Activated naive CD4-positive, alpha-beta T cell treated with anti-CD3 and anti-CD28 coated beads for 36 hours (primary cell): ENCODE measurements at places on chromosomes 11 and 22.

GRCh38 chr11:67645521-67646461 lies 4.7 kb downstream of the ACY3 start:
- H3K4me3 ChIP-seq: no peak overlapping the region
- H3K27me3 ChIP-seq: peaks cover 2% of the 10 kb centered on the region
- no peak overlapping the region for H3K27ac ChIP-seq
- H3K4me1 ChIP-seq: peaks cover 32% of the 10 kb centered on the region
- no peak for DNase-seq

DNA sequence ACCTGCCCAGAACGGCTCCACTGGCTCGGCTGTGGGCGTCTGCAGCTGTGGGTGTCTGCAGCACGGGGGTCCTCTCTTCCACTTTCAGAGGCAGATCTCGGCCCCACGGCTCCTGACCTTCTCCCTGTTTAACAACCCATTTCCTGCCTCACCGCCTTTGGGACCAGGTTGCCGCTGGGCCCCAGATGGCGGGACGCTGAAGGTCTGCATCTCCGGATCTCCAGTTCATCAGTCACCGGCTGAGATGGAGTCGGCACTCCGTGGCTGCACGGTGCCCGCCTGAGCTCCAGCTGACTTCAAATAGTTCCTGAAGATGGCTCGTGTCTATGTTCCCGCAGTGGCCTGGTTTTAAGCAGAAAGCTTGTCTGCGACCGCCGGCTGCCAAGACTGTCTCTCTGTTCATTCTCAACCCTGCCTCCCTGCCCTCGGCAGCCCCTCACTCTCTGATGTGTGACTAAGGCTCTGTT lies 475.9 kb downstream of the BRD1 start:
- H3K27me3 ChIP-seq: peaks cover 24% of the 10 kb centered on the region
- no peaks in the 10 kb centered on the region for H3K4me1 ChIP-seq
- DNase-seq: no peak
- H3K4me3 ChIP-seq: no peak overlapping the region

- no peaks in the 10 kb centered on the region for H3K27me3 ChIP-seq
- H3K27ac ChIP-seq: no peak overlapping the region
- H3K36me3 ChIP-seq: no peaks in the 10 kb centered on the region
Observed at GRCh38 chr11:2427721-2428321, 16.5 kb downstream of the TRPM5 start.

DNA sequence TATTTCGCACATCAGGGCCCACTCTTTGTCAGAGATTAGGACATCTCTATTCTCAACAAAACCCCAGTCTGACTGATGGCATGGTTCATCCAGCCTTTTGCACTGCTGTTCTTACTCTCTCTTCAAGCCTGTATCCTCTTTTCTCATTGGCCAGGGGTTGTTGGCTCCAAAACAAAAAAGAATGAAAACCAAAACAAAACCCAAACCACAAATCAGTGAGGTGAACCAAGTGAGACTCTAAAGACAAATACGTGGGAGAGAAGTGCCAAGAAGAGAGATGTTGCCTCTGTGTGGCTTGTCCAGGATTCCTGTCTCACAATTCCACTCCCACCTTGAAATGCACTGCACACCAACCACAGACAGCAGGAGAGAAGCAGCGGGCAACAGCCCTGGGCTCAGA lies 278.9 kb upstream of the NARS2 start:
- no peaks in the 10 kb centered on the region for H3K4me1 ChIP-seq
- H3K27me3 ChIP-seq: no peaks in the 10 kb centered on the region

- peaks cover 45% of the 10 kb centered on the region for H3K4me1 ChIP-seq
- peak overlapping the region; percentile 89 for H3K4me3 ChIP-seq
Observed at GRCh38 chr11:65857500-65857852, 504 bp downstream of the CFL1 start.

DNA sequence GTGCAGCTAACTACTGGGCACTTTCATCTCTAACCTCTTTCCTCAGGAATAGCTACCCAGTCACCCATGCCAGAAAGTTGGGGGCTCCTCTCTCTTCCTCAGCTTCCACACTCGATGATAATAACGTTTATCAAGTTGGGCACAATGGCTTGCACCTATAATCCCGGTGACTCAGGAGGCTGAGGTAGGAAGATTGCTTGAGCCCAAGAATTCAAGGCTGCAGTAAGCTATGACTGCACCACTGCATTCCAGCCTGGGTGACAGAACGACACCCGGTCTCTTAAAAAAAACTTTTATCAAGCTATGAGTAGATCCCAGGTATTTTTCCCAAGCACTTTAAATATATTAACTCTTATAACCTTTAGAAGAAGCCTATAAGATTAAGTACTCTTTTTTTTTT lies 2.0 kb downstream of the SF3A1 start:
- no peak for DNase-seq
- H3K36me3 ChIP-seq: peaks cover 41% of the 10 kb centered on the region
- H3K27ac ChIP-seq: peak overlapping the region; percentile 68
- no peaks in the 10 kb centered on the region for H3K27me3 ChIP-seq
- H3K4me3 ChIP-seq: peak overlapping the region; percentile 46

DNA sequence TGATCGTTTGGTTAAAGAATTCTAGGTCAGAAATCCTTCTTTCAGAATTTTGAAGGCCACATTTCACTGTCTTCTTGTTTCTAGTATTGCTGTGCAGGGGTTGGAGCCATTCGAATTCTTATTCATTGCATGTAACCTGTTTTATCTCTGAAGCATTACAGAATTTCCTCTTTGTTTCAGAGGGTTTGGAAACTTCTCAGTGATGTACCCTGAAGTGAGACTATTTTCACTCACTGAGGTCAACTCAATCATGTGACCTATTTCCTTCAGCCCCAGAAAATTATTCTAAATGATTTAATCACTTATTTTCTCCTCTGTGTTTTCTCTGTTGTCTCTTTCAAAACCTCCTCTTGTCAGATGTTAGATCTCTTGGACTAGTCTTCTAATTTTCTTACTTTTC lies 147.8 kb downstream of the ENTHD1 start:
- peaks cover 22% of the 10 kb centered on the region for H3K4me1 ChIP-seq
- H3K27me3 ChIP-seq: no peaks in the 10 kb centered on the region
- H3K4me3 ChIP-seq: no peak overlapping the region
- H3K36me3 ChIP-seq: no peaks in the 10 kb centered on the region

GRCh38 chr11:45847911-45848316 lies 639 bp downstream of the CRY2 start:
- DNase-seq: peak; percentile 47
- no peaks in the 10 kb centered on the region for H3K27me3 ChIP-seq
- no peak overlapping the region for H3K27ac ChIP-seq
- peak overlapping the region; percentile 78 for H3K4me3 ChIP-seq
- peaks cover 1% of the 10 kb centered on the region for H3K36me3 ChIP-seq
- peaks cover 50% of the 10 kb centered on the region for H3K4me1 ChIP-seq
